ENCODE measurements at places on chromosomes 4 and X. TPM values are rescaled to one million over a fixed set of nuclear protein-coding genes. Genes with fewer than 3 reads are reported as not detected.

- H3K27me3 ChIP-seq, result peaks cover 10% of the 10 kb centered on the region
- no peak overlapping the region for H3K27ac ChIP-seq
- no peak for DNase-seq
- no peaks in the 10 kb centered on the region for H3K4me1 ChIP-seq
- H3K36me3 ChIP-seq, result no peaks in the 10 kb centered on the region
- no peak overlapping the region for H3K4me3 ChIP-seq
Observed at GRCh38 chr4:41932988-41933387, 2.2 kb upstream of the TMEM33 start.

DNA sequence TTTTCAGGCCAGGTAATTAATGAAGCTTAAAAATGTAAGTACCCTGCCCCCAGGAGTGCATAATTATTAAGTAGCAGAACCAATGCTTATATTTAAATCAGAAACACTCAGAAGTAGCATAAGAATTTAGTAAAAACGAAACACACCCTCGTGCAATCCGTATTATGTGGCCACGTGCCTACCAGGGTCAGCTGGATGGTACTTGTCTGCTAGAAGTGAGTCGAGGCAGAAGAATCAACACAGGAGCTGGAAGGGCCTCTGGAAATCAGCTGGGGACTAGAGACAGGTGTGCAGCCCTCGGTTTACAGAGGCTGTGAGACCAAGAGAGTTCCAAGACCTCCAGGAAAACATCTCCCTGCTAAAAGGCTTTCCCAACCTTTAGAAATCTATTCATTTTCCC lies 559 bp upstream of the FAM47E start:
- peaks cover 47% of the 10 kb centered on the region for H3K27me3 ChIP-seq
- H3K36me3 ChIP-seq, result no peaks in the 10 kb centered on the region
- no peak overlapping the region for H3K27ac ChIP-seq
- DNase-seq, result no peak
- H3K4me1 ChIP-seq, result no peaks in the 10 kb centered on the region
- peak overlapping the region; percentile 83 for H3K4me3 ChIP-seq

DNA sequence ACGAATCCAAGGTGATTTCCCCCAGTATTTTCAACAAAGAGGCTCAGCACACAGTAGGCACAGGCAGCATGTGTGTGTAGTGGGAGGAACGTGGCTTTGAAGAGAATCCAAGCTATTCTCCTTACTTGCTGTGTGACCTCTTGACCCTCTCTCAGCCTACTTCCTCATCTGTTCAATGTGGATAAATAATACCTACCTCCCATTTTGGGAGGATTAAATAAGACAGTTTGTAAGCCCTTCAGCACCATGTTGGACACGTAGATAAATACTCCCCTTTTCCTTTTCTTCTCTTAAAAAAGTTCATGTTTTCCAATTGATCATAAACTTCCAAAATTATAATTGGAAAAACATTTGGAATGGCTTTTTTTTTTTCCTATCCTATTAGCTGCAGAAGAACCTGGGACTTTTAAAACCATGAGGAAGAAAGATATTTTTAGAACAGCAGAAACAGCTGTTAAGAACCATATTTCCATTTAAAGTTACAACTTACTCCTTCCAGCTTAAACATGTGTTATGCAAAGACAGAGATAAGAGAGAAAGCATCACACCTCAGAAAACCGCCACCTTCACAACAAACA lies 56.1 kb upstream of the TMEM131L start:
- no peak overlapping the region for H3K4me3 ChIP-seq
- no peaks in the 10 kb centered on the region for H3K27me3 ChIP-seq
- H3K4me1 ChIP-seq, result no peaks in the 10 kb centered on the region

GAGE12J gene
- total RNA-seq, result not detected

GRCh38 chr4:128570387-128570975 lies 239.0 kb upstream of the JADE1 start:
- DNase-seq, result no peak
- no peaks in the 10 kb centered on the region for H3K4me1 ChIP-seq
- no peak overlapping the region for H3K27ac ChIP-seq
- H3K27me3 ChIP-seq, result no peaks in the 10 kb centered on the region
- H3K36me3 ChIP-seq, result no peaks in the 10 kb centered on the region

NALF2 gene
- 72.5 TPM for total RNA-seq

- peak; percentile 70 for DNase-seq
- H3K27me3 ChIP-seq, result no peaks in the 10 kb centered on the region
- H3K4me1 ChIP-seq, result no peaks in the 10 kb centered on the region
- no peak overlapping the region for H3K4me3 ChIP-seq
- peak overlapping the region; percentile 38 for H3K27ac ChIP-seq
Observed at GRCh38 chrX:69179380-69179911, 14.2 kb upstream of the PJA1 start.

DNA sequence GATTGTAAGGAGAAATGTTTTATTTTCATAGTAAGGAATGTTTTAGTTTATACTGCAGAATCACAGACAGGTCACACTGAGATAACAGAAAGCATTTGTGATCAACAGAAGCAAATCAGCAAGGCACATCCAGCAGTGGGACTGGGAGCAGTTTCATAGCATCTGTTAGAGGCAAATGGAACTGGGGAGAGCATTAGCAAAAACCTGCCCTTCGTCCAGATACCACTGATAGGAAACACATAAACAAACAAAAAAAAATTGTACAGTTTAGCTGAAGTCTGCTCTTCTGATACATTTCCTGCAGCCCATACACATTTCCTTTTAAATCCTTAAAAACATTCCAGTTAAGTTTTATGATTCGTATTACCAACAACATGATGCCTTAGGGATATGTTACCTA lies 374.3 kb downstream of the PCDH7 start:
- no peaks in the 10 kb centered on the region for H3K27me3 ChIP-seq
- H3K4me3 ChIP-seq, result no peak overlapping the region
- no peak overlapping the region for H3K27ac ChIP-seq
- peaks cover 7% of the 10 kb centered on the region for H3K4me1 ChIP-seq
- no peak for DNase-seq

CLDN34 gene
- 0.47 TPM for total RNA-seq

DNA sequence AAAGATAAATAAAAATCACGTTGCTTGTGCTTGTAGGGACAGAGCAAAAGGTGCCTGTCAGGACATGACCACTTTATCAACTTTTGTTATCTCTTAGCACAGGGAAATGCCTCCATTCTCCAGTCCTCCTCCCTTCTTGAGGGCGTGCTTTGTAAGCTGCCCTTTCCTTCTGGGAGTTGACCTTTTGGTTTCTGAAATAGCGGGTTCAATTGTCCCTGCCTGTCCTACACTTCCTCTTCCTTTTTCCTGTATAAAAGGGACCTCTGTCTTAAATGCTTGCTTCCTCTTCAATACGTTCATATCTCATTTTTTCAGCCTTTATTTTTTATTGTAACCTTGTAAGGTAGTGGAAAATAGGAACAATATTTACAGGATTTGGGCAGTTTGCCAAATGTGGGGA lies 153.5 kb downstream of the SH3BGRL start:
- DNase-seq, result no peak
- H3K36me3 ChIP-seq, result no peaks in the 10 kb centered on the region
- H3K27ac ChIP-seq, result no peak overlapping the region
- H3K27me3 ChIP-seq, result no peaks in the 10 kb centered on the region

- no peaks in the 10 kb centered on the region for H3K4me1 ChIP-seq
- H3K27me3 ChIP-seq, result no peaks in the 10 kb centered on the region
- DNase-seq, result no peak
- H3K36me3 ChIP-seq, result no peaks in the 10 kb centered on the region
- no peak overlapping the region for H3K4me3 ChIP-seq
Observed at GRCh38 chr4:36111172-36111571, 133.1 kb downstream of the ARAP2 start.

BEND4 gene
- 13.4 TPM for total RNA-seq

DNA sequence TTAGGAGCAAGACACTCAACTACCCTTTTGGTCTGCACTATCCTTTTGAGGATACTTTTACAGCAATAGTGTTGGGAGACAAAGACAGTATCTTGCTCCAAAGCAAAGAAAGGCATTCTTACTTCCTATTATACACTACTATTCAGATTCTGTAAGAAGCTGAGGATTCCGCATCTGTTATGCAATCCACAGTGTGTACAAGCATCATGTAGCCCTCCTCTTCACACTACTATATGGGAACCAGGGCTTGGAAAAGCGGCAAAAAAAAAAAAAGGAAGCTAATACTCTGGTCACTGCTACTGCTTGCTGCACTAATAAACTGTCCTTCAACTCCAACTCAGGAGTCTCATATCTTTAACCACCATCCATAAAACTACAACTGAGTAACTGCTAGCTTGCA lies 59.1 kb downstream of the FBXW7 start:
- no peak overlapping the region for H3K4me3 ChIP-seq
- DNase-seq, result no peak
- H3K27me3 ChIP-seq, result no peaks in the 10 kb centered on the region
- no peaks in the 10 kb centered on the region for H3K4me1 ChIP-seq

GRCh38 chr4:76681996-76682395 lies 215.9 kb downstream of the SOWAHB start:
- DNase-seq, result no peak
- H3K27me3 ChIP-seq, result peaks cover 51% of the 10 kb centered on the region
- H3K4me3 ChIP-seq, result no peak overlapping the region
- H3K27ac ChIP-seq, result no peak overlapping the region
- no peaks in the 10 kb centered on the region for H3K4me1 ChIP-seq

- no peak overlapping the region for H3K4me3 ChIP-seq
- no peaks in the 10 kb centered on the region for H3K36me3 ChIP-seq
- no peaks in the 10 kb centered on the region for H3K27me3 ChIP-seq
Observed at GRCh38 chrX:46165411-46165810, 379.8 kb downstream of the ZNF674 start.

DNA sequence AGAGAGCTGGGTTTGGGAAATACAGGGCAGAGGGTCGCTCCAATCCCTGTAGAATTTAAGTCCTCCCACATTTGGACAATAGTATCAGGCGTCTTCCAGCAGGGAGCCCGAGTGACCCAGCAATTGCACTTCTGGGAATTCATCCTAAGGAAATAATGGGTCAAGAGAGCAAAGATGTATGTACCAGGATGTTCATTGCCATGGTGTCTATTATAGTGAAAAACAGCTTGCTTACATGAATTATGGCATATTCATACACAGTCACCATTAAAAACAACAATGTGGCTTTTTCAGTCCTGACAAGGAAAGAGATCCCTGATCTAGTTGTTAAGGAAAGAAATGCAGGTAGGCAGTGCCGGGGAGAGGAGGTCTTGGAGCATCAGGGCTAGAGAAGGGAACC lies 167.7 kb downstream of the PJA1 start:
- H3K4me3 ChIP-seq, result no peak overlapping the region
- H3K4me1 ChIP-seq, result peaks cover 3% of the 10 kb centered on the region
- no peaks in the 10 kb centered on the region for H3K36me3 ChIP-seq
- no peak overlapping the region for H3K27ac ChIP-seq

CXXC4 gene
- total RNA-seq, result 5.6 TPM

DNA sequence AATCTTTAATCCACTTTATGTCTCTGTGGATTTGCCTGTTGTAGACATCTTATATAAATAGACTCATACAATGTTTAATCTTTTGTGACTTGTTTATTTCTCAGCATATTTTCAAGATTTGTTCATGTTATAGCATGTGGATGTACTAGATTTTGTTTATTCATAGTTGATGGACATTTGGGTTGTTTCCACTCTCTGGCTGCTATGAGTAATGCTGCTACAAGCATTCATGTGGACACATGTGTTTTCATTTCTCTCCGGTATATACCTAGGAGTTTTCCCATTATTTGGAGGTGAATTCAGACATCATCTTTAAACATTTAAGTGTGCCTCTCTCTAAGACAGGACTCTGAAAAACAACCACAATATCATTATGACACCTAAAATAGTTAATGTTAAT lies 2.3 kb downstream of the IKBKG start:
- no peak for DNase-seq
- H3K27me3 ChIP-seq, result no peaks in the 10 kb centered on the region
- peaks cover 6% of the 10 kb centered on the region for H3K36me3 ChIP-seq
- no peak overlapping the region for H3K4me3 ChIP-seq

TAF7L gene
- total RNA-seq, result 0.11 TPM

- no peaks in the 10 kb centered on the region for H3K27me3 ChIP-seq
- no peak overlapping the region for H3K27ac ChIP-seq
- peak; percentile 60 for DNase-seq
- H3K4me1 ChIP-seq, result peaks cover 24% of the 10 kb centered on the region
- peaks cover 56% of the 10 kb centered on the region for H3K36me3 ChIP-seq
- H3K4me3 ChIP-seq, result peak overlapping the region; percentile 90
Observed at GRCh38 chr4:110611968-110612447, 10.9 kb downstream of the PITX2 start.

- H3K4me1 ChIP-seq, result no peaks in the 10 kb centered on the region
- H3K36me3 ChIP-seq, result peaks cover 5% of the 10 kb centered on the region
- H3K4me3 ChIP-seq, result no peak overlapping the region
- no peak for DNase-seq
Observed at GRCh38 chr4:123168812-123169211, 227.8 kb upstream of the SPRY1 start.

DNA sequence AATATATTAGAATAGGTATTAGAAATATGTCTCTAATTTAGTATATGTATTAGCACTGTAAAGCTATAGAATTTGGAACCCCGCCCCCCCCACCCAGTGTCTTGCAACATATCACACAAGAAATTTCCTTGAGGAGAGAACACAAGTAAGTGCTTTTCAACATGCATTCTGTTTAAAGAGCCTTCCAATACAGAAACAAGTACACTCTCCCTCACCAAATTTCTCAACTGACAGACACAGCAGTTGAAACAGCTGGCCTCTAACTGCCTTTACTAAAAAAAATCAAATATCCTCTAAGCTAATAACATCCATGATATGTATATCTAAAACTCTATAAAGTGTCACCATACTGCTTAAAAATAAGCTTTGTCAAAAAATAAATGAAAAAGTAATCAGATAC lies 12.4 kb downstream of the CAMK2D start:
- no peak for DNase-seq
- peaks cover 8% of the 10 kb centered on the region for H3K4me1 ChIP-seq
- H3K27ac ChIP-seq, result no peak overlapping the region

ACOX3 gene
- 55.1 TPM for total RNA-seq

- H3K27ac ChIP-seq, result no peak overlapping the region
- H3K27me3 ChIP-seq, result no peaks in the 10 kb centered on the region
- no peak overlapping the region for H3K4me3 ChIP-seq
- H3K4me1 ChIP-seq, result no peaks in the 10 kb centered on the region
- H3K36me3 ChIP-seq, result no peaks in the 10 kb centered on the region
Observed at GRCh38 chrX:44101281-44101680, 128.1 kb upstream of the NDP start.

- H3K36me3 ChIP-seq, result no peaks in the 10 kb centered on the region
- H3K27me3 ChIP-seq, result no peaks in the 10 kb centered on the region
- no peak overlapping the region for H3K27ac ChIP-seq
- no peaks in the 10 kb centered on the region for H3K4me1 ChIP-seq
- no peak for DNase-seq
Observed at GRCh38 chr4:69848028-69848427, 11.9 kb downstream of the SULT1E1 start.

Data from endodermal cell (in vitro differentiated cells).